ENCODE measurements at places on chromosomes 7 and 10.
A peak's percentile ranks its signal among the peaks of the same experiment; 100 is the strongest.

DNA sequence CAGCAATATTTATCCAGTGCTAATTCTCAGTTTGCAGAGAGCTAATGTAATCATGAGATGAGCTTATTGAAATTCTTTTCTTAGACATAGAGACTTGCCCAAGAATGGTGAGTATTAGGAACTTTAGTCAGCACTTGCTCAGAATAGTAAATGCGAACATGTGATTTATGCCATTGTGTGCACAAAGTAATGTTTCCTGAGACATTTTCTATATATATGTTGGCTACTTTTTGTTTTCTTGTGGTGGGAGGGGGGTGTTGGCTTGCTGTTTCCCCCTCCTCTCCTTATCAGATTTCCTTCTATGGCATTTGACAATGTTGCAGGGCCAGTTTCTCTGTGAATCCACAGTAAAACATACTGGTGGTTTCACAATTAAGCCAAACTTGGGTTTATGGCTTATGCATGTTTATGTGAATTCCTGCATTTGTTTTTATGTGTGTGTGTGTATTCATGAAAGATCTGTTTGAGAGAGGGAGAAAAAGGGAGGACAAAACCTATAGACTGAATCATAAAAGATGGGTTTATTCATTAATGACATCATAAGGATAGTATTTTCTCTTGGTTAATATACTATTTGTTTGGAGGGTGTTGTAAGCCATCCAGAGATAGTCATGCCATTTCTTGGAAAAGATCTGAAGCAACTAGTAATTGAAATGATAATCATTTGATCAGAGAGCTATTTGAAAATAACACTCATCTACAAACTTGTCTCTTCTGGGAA lies 36.3 kb downstream of the ARID5B start:
- DNase-seq, result no peak

GRCh38 chr10:96578022-96578421 lies 8.8 kb downstream of the TM9SF3 start:
- no peak for DNase-seq

GRCh38 chr10:105644091-105644490 lies 1003.0 kb downstream of the SORCS3 start:
- DNase-seq, result no peak

GRCh38 chr10:1272079-1272776 lies 216.0 kb downstream of the WDR37 start:
- no peak for DNase-seq

DNA sequence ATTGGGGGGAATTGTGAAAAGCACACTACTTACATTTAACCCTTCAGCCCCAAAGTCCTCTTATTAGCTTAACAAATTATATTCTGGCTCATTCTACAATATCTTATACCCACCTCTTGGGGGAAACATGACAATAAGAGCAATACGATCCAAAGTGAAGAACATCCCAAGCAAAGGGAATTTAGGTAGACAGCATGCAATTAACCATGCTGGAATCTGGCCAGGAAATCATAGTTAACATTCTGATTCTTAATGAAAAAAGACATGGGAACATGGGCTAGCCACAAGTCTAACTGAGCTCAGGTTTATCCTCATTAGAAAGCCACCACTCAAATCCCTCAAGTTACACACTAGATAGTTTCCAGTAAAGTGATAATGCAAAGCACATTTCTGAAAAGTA lies 241.9 kb upstream of the SLC26A5 start:
- DNase-seq, result no peak

DNA sequence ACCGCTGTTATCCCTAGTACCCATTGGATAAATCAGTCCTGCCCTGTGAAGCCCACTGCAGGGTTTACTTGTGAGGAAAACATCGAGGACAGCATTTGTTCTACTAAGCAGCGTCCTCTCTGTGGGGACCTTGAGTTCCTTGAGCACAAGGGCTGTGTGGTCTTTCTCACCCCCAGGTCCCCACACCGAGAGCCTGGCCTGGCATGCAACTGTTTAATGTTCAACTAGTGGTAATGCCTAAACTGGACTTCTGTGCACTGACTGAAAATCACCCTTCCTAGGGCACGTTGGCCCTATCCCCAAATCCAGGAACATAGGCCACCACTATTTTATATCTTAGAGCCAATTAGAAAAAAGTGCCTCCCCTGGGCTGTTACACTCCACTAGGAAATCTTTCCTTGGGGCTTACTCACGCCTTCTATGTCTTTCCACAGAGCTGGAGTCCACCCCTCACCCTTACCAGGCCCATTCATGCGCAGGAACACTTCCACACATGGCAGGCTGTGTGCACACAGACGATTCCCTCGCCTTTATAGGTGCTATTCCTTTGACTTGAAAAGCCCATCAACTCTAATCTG lies 1.7 kb upstream of the TMEM213 start:
- no peak for DNase-seq

- DNase-seq, result no peak
Observed at GRCh38 chr10:49381111-49381900, 14.6 kb downstream of the DRGX start.

- DNase-seq, result no peak
Observed at GRCh38 chr7:16739863-16740622, 13.5 kb upstream of the TSPAN13 start.

DNA sequence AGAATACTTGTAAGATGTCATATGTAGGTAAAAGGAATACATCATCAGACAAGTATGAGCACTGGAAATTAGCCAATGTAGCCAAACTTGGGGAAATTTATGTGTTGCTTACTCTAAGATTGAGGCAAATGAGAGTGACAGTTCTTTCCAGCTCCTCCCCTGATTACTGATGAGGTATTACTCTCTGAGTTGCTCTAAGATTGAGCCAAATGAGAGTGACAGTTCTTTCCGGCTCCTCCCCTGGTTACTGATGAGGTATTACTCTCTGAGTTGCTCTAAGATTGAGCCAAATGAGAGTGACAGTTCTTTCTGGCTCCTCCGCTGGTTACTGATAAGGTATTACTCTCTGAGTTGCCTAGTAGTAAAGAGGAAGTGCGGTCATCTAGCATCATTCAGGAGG lies 435.8 kb downstream of the NRG3 start:
- no peak for DNase-seq

DNA sequence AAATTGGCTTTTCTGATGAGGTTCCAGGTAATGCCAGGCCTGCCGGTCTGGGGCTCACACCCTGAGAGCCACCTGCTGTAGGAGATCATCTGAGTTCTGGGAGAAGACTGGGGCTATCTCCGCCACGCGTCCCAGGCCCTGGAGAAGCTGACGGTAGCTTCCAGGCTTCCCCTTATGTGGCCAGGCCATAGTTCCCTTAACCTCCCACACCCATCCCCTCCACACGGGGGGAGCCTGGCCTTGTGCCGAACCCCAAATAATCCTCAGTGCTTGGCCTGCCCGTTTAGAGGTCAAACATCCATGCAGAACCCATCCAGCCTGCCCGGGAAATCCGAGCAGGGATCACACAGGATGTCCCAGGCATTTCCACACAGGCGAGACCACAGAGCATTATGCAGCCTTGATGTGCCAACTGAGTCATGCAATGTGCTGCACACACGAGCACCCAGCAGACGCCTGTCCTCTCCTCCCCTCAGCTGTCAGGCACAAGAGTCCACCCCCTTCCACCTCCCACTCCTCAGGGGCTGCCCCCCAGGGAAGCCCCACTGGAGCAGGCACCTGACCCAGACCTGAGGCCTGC lies 176.2 kb downstream of the PRKAG2 start:
- no peak for DNase-seq

DNA sequence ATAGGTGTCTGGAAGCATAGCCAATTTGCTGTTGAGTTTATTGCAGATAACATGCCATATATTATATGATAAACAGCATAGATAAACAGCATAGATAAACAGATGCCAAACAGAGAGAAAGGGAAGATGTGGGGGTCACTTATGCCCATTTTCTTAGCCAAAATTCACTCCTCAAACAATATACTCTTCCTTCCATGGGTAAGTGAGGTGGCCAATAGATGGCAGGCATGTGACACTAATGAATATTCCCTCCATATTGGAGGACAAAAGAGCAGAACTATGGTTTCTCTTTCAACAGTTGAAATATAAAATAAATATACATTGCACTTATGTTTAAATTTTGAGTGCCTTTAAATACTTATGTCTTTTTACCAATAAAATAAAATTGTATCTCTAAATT lies 1212.8 kb downstream of the REEP3 start:
- DNase-seq, result no peak

- DNase-seq, result no peak
Observed at GRCh38 chr7:79723833-79724618, 270.6 kb upstream of the MAGI2 start.

DNA sequence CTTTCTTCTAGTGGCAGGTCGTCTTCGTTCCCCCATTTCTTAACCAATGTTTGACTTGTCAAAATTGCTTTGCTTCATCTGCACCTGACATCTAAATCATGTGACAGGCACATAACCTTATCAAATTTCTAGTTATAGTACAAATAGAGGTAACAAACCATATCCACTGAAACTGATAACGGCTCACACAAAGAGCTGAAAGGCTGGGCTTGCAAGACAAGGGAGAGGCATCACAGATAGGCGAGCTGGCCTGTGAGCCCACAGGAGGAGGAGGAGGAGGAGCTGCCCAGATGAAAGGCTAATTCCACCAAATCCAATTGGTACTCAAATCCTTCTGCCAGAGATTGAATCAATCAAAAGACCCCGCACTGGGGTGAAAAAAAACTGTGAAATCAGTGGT lies 80.2 kb upstream of the NEBL start:
- DNase-seq, result no peak

GRCh38 chr7:5255832-5256231 lies 26.9 kb upstream of the SLC29A4 start:
- DNase-seq, result no peak

- peak; percentile 50 for DNase-seq
Observed at GRCh38 chr10:3761021-3761686, 23.9 kb downstream of the KLF6 start.

DNA sequence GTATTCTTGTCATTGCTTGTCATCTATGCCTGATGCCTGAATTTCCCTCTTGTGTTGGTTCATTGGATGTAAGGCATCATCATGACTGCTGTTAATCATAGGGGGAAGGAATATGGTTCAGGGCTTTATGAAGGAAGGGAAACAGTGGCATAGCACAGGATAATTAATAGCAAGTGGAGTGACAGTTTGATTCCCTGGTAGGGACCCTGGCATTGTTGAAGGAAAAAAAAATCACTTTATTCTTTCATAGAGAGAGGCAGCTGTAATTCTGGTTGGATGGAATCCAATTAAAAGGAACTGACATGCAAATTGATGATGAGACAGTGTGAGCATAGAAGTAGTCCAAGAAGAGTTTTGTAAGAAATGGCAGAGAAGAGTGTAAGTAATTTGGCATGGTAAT lies 121.4 kb downstream of the AUTS2 start:
- DNase-seq, result no peak

DNA sequence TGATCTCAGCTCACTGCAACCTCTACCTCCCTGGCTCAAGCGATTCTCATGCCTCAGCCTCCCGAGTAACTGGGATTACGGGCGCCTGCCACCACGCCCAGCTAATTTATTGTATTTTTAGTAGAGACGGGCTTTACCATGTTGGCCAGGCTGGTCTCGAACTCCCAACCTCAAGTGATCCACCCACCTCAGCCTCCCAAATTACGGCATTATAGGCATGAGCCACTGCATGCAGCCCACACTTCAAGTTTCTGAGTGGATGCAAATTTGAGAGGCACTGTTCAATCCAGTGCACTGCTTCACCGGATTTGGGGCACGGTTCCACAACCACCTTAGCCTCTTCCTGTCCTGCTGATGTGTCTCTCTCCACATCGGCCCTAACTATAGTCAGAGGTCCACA lies 16.5 kb downstream of the CNPY1 start:
- DNase-seq, result no peak

DNA sequence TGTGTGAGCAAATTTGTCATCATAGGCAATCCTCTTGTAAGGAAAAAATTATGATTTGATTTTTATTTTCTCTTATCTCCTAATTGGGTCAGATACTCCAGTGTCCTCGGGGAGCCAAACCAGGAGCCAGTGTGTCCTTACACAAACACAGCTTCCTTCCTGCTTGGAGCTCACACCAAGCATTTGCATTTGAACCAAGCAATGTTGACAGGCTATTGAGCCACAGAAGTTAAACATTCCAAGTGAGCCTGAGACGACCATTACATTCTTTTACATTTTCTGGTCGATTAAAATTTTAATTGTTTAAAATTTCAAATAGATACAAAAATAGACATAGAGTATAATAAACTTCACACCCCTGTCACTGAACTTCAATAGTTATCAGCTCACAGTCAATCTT lies 194.8 kb downstream of the CFTR start:
- no peak for DNase-seq

GRCh38 chr10:384538-385305 lies 249.5 kb downstream of the ZMYND11 start:
- no peak for DNase-seq

- no peak for DNase-seq
Observed at GRCh38 chr7:46583656-46584055, 662.6 kb upstream of the IGFBP3 start.

- no peak for DNase-seq
Observed at GRCh38 chr10:31921031-31921430, 7.6 kb downstream of the ARHGAP12 start.

DNA sequence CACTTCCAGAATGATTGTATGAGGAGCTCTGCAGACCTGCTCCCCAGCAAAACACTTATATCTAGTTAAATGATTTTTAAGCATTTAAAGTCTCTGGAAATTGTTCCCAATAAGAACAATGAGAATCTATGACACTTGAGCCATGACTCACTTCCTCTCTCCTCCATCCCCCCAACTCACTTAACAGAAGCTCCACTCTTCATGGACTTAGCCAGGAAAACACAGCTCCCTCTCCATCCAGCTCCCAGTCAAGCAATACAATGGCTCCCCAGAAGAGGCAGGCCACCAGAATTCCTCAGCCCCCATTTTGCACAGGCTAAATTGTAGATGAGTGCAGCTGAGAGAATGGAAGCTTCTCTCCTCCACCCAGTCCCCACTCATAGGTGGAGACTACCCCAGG lies 27.0 kb downstream of the AOC1 start:
- DNase-seq, result no peak

GRCh38 chr10:73843261-73843660 lies 31.1 kb downstream of the CAMK2G start:
- no peak for DNase-seq

GRCh38 chr10:114362826-114363355 lies 41.4 kb downstream of the AFAP1L2 start:
- DNase-seq, result no peak

DNA sequence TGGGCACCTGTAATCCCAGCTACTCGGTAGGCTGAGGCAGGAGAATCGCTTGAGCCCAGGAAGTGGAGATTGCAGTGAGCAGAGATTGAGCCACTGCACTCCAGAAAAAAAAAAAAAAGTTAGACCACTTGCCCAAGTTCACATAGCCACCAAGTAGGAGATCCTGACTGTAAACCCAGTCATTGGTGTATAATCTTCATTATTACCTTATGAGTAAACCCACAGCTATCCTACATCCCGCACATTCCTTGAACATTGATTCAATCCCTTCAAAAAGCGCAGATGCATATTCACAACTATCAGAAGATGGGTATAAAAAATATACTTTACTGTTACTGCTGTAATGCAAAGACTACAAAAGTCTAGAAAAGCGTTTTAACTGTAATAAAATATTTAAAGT lies 512.9 kb downstream of the SUGCT start:
- DNase-seq, result no peak

All from CD4-positive, alpha-beta T cell treated with Interleukin-6 at 100 ng/mL for 8 hours (primary cell).